Central memory CD4-positive, alpha-beta T cell (primary cell): ENCODE measurements at places on chromosomes 5 and 9.

DNA sequence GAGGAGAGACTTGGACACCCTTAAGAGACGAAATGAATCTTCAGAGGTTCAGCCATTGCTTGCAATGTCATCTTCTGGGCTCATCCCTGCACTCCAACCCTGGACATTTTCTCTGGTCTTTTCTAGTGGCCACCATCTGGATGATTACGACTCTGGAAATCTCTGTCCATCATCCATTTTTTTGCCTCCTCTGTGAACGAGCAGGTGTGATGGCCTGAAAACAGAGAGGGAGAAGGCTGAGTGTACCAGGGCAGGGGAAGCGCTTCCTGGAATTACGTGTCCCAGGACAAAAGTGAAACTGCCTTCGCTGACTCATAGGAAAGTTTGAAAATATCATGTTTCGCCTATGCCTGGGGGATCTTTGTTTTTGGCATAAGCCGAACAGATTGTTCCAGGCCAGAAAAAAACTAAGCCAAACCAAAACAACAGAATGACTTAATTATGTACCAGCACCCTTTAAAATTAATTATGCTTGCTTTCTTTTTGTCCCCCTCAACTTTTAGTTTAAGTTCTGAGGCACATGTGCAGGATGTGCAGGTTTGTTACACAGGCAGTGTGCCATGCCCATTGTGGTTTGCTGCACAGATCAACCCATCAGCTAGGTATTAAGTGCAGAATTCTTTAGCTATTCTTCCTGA is 31.9 kb downstream of the ANKRD33B start:
- DNase-seq: peak; percentile 6

- DNase-seq: no peak
Observed at GRCh38 chr5:10743526-10743925, 17.5 kb downstream of the DAP start.

DNA sequence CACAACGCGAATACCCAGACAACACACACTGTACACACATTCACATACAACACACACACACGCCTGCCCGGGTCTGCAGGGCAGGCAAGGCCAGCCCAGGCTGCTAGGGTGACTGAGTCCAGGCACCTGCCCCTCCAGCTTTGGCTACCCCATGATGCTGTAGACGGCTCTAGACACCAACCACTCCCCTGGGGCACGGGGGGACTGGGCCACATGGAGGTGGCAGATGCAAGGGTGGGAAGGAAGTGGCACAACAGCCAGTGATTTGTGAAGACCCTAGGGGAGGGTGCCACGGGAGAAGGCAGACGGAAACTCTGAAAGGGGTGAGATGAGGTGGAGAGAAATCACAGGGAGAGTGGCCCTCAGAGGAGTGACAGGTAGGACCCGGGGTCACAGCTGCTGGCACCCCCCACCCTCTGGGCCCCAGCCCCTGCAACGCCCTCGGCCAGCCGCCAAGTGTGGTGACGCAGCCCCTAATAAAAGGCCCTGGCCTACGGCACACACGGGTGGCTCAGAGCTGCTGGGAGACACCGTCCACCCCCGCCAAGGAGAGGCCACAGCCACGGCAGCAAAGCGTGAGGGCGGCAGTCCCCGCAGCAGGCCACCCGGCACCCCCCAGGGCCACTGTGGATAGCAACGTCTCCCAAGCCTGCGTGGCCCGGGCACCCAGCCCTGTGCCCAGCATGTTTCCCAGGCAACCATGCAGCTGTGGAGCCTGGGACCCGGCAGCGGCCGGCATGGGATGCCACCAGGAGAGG is 6.6 kb upstream of the CCDC187 start:
- no peak for DNase-seq

GRCh38 chr5:65539827-65540226 is 23.1 kb downstream of the CENPK start:
- DNase-seq: no peak

DNA sequence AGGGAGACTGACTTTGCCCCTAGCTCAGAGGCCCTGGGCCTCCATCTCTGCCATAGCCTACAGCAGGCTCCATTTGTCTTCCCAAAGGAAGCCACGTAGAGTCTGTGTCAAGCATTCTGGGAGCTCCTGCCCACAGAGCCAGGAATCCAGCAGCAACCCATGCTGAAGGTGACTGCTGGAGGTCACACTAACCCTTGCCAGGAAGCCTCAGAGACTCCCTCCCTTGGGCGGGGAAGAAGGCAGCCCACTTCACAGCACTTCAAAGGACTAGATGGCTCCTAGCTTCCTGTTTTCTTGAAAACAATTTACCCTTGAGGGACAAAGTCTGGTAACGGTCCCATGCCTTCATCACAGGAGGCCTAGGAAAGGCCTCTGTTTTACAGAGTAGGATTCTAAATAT is 1.7 kb downstream of the CKMT2 start:
- DNase-seq: peak; percentile 1

- DNase-seq: no peak
Observed at GRCh38 chr5:74143721-74144330, 496.7 kb downstream of the ENC1 start.

DNA sequence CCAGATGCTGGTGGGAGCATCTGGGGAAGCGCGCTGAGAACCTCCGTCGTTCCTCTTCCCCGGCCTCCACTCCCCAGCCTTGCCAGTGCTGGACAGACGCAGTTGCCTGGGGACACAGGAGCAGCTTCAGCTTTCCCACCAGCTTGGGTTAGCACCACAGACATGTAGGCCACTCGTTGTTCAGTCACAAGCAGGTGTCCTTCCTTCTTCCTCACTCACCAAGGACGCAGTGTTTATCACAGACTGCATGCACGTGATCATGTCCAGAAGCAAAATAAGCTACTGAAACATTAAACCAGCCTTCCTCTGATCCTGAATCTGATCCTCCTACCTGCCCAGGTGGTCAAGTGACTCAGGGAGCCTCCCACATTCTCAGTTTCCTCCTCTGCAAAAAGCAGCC is 232.9 kb downstream of the SYK start:
- no peak for DNase-seq

DNA sequence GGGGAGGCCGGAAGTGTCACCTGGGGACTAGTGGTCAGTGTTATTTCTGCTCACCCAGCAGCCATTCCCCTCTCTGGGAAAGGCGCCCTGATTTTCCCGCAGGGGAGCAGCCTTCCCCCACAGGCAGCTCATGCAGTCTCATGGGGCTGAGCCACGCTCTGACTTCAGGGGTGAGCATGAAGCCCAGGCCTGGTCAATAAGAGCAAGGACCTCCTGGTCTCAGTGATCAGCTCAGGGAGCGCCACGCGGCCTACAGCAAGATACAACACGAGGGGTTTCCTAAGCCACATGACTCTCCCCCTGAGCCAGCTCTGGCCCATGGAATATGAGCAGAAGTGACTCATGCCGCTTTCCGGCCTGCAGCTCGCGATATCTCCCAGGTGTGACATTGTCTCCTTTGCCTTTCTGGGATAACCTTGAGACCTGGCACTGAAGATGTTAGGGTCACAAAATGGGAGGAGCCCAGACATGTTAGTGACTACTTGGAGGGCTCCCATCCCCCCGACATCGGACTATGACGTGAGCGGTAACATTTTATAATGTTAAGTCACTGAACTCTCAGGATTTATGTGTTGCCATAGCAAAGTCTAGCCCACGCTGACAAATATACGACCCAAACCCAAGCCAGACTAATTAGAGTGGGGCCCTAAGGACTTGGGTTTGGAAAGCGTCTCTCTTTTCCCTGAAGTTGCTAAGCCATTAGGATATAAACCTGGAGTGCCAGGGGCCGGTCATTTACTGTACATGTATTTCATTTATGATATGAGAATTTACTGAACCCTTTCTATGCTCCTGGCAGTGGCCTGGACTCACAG is 46.5 kb upstream of the GFPT2 start:
- DNase-seq: no peak

- no peak for DNase-seq
Observed at GRCh38 chr9:27600256-27600655, 27.0 kb upstream of the C9orf72 start.

DNA sequence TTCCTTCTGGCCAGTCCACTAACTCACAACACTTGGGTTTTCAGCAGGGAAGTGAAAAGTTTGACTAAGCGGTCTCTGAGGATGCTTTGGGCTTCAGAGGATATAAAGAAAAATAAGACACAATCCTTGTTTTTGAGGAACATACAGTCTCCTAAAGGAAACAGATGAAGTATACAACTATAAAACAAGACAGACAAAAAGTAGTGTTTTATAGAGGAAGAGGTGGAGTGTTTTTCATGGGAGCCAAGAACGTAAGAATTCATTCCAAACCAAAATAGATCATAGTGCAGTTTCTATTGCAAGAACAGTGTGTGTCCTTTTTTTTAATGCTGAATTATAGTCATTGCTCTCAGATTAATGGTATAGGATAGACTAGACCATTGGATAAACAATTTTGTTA is 586.9 kb upstream of the BRINP1 start:
- DNase-seq: no peak

DNA sequence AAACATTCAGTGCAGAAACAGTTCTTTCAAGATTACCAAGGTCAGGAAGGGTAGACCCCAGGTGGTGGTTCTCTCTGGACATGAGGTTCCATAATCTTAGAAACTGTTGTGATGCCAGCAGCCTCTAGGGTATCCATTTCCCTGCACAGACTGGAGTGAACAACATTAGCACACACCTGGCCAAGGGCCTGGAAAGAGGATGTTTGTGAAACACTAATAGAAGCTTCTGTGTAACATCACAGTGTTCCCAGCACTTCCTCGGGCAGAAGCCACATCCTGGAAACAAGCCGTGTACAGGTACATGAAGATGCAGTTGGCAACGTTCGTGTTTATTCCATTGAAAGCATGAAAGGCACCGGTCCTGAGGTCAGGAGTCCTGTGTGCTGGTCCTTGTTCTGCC is 598.2 kb upstream of the KLF4 start:
- no peak for DNase-seq

DNA sequence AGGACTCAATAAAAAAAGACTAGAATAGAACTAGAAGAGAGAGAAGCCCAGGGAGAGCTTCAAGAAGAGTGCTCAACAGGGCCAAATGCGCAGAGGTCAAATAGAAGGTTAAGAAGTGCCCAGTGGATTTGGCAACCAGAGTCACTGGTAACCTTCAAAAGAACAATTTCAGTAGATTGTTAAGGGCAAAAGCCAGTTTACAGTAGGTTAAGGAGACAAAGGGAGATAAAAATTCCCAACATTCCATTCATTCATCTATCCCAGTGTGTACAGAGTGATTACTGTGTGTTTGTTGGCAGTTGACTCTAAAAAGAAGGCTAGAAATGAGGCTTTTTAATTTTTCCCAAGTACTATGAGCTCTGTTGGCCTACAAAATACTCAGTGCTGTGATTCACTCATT is 69.4 kb downstream of the RIGI start:
- DNase-seq: no peak

- no peak for DNase-seq
Observed at GRCh38 chr9:33393581-33393980, 8.8 kb downstream of the AQP7 start.

GRCh38 chr5:55533521-55534435 is 986 bp downstream of the PLPP1 start:
- DNase-seq: no peak

GRCh38 chr9:114723931-114724330 is 41.9 kb upstream of the TEX48 start:
- DNase-seq: no peak

DNA sequence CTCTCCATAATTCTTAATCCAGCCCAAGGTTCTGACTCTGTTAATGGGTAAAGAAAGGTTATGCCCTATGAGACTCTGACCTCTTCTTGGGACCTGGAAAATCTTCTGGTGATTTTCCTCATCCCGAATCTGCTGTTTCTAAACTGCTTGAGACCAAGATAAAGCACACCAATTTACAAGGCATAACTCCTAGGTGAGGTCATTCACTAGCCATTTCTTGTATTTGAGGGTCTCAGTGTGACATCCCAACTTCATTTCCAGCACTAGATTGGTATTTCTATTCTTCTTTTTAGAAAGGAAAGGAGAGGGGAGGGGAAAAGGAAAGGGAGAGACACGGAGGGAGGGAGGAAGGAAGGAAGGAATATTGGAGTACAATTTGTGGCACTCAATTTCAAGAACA is 51.6 kb downstream of the SLC1A1 start:
- no peak for DNase-seq

DNA sequence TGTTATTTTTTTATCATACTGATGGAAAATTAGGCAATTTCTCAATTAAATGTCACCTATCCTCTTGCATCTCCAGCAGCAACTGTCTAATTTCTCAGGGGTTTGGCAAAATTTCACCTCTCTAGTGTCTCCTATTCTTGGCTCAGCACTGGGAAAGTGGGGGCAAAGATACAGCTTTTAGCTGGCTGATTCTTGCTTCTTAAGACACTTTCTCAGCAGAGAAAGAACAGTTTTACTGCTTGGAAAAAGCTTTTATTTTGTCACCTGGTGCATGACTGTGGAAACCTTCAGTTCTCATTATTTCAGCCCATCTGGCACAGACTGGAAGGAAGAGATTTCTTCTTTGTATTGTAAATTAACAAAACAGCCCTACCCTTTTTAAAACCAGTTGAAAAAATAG is 283.6 kb upstream of the SGCD start:
- DNase-seq: no peak

- no peak for DNase-seq
Observed at GRCh38 chr5:102153003-102153759, 142.9 kb downstream of the SLCO4C1 start.

DNA sequence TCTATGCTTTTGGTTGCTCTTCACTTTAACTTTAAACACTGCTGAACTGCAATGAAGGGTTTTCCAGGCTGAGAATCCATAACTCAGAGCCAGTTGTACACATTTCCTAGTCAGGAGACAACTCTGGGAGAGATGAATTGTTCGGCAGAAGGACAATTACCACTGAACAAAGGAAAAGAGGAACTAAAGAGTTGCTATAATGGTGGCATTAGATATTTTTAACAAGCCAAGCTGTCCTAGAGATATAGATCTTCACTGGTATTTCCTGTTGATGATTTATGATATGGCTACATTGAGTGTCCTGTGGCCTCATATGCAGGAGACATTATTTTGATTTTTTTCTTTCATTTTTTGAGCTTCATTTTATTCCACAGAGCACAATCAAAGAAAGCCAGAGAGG is 219.1 kb upstream of the PCSK5 start:
- DNase-seq: no peak

GRCh38 chr5:95808686-95809413 is 13.7 kb downstream of the GLRX start:
- DNase-seq: peak; percentile 89

GRCh38 chr5:171721464-171721863 is 64.2 kb upstream of the SMIM23 start:
- no peak for DNase-seq
